Erythroblast (primary cell): ENCODE measurements at places on chromosomes 3 and 15.

GRCh38 chr3:14016900-14017475, 107.7 kb downstream of the CHCHD4 start:
- DNase-seq: no peak

DNA sequence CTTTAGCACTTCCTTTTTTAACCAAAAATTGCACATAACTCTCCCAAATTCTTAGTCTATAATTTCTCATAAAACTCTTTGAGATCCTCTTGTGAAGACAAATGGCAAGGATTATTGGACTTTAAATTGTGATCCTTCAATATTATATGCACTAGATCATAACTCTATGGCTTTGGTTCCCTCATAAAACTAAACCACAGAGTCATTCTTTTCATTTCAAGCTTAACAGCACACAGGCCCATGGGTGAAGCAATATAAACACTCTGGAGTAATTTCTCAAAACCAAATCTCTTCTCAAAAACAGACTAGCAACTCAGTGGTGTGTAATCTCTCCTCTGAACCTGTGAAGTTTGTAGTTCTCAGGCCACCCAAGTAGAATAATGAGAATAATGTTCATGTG, 171.0 kb upstream of the NECTIN3 start:
- DNase-seq: no peak

DNA sequence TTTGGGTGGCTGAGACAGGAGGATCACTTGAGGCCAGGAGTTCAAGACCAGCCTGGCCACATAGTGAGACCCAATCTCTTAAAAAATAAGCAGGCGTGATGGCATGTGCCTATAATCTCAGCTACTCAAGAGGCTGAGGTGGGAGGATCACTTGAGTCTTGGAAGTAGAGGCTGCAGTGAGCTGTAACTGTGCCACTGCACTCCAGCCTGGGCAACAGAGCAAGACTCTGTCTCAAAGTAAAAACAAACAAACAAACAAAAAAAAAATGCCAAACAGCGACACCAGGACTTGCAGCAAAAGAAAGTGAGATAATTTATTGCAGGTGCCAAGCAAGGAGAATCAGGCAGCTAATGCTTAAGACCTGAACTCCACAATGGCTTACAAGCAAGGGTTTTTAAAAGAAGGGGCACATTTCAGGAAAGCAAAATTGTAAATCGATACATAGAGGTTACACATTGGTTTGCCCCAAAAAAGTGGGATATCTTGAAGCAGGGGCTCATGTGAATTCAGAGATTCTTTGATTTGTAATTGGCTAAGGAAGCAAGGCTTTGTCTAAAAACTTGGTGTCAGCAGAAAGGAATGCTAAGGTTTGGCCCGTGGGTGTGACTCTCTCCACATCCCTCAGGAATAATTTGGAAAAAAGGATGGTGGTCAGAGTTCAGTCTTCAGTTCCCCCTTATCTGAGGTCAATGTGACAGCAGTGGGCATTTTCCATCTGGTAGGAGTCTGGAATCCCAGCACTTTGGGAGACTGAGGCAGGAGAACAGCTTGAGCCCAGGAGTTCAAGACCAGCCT, 5.2 kb upstream of the MPI start:
- DNase-seq: no peak

DNA sequence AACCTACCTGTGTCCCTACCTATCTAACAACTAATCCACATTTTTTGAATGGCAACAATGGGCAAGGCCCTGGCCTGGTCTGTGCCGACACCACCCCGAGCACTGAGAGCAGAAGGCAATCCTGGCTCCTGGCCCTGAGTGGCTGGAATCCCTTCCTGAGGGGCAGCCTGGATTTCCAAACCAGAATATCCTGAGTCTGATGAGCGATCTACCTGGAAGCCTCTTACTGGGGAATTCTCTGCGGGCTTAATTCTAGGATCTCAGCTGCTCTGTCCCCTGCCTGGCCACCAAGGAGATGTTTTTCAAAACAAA, 22.1 kb downstream of the ATP2B2 start:
- DNase-seq: no peak

DNA sequence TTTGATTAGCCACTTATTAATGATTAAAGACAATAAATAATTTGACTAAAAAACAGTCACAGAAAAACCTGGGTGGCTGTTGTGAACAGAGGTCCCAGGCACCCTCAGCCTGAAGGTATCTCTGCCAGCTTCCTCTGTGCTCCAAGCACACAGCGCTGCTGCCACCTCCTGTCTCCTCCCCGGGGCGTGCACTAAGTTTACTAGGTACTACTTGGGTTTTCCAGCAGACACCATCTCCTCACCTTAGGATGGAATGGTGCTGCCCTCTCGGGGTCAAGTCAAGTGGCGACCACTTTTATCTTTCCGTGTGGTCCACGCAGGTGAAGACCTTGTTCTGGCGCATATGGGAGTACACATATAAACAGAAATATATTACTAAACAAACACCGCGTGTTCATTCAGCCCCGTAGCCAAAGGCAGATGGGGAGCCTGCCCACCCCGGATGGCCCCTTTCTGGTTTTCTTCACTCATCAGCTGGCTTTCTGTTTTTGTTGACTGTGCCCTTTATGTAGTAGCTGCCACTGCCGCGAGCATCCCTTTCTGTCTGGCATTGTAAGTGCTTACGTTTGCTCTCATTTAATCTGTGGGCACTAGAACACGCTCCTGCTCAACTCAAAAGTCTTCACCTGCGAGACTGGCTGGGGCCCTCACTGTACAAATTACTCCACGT, 128.0 kb downstream of the LRIG1 start:
- DNase-seq: peak; percentile 9

GRCh38 chr15:73034221-73034620, 18.0 kb upstream of the NEO1 start:
- DNase-seq: no peak

GRCh38 chr3:138799822-138800221, 34.9 kb downstream of the PIK3CB start:
- DNase-seq: no peak

GRCh38 chr3:137642831-137643230, 121.3 kb upstream of the SOX14 start:
- no peak for DNase-seq

DNA sequence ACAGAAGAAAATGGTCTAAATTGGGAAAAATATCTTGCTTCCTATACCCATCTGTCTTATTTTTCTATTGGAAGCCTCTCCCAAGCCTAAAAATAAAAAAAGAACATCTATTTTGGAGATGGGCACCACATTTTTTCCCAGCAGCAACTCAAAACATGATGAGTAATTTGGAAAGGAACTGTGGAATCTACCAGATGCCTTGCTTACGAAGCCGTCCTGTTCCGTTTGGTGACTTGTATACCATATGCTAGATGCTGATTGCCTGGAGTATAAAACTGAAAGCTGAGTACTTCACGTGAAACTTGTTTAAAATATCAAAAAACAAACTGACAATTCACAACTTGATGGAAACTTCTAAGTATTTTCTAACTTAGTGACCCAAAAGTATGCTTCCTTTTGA, 491.0 kb downstream of the ROBO2 start:
- no peak for DNase-seq

DNA sequence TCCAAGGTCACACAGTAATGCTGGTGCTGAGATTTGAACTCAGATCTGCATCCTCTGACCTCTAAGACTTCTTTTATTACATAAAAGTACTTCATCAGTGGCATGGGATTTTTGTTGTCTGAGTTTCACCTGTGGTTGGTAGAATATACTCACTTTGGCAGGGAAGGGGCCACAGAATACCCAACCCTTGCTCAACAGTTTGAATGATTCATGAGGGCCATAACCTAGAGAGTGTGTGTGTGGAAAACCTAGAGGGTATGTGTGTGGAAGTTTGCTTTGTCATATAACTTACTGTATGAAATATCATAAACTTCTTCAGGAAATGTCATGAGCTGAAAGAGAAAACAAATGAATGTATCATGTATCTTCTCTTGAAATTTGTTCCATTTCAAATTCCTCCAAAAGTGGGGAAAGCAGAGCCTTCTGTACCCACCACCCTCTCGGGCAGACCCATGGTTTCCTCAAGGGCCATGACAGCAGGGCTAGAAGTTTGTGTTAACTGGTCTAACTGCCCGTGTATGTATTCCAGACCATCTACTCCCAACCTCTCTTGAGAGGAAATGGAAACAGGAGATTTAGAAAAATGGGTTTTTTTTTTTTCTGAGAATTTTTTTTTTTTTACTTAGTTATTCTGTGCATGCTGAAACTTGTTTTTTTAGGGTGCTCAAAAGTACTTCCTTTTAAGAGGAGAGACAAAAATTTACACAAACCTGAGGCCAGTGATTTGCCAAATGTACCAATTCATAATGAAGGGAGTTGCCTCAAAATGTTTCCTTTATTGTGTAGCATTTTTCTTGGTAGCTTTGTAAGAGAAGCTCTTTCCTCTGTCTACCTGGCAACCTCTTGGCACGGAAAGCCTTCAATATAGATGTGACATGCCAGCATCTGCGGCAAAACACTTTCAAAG, 127.0 kb downstream of the TPRG1 start:
- no peak for DNase-seq

DNA sequence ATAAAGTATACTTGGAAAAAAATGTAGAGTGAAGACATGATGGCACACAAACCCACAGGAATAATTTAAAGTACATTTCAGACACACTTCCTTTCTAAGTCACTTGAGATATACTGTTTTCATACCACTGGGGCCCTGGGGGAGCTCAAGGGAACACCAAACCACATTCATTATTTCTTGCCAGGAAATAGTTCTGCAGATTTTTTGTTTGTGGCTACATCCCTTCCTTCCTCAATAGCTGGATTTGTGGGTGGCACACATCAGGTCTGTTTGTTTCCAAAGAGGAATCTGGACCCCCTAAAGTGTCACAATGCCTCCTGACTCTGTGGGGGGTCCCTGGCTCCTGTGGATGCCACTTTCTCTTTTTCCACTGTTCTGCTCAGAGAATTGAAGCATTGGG, 153.5 kb upstream of the COL8A1 start:
- DNase-seq: no peak

- no peak for DNase-seq
These were observed 250.0 kb upstream of the PDZRN3 start for GRCh38 chr3:73874606-73875369.

- DNase-seq: no peak
These were observed 493.3 kb downstream of the FOXP1 start for GRCh38 chr3:71090207-71090606.

- no peak for DNase-seq
These were observed 23.1 kb downstream of the DCLK3 start for GRCh38 chr3:36741285-36741684.
